ENCODE measurements at places on chromosomes 2 and 18.
A peak's percentile ranks its signal among the peaks of the same experiment; 100 is the strongest.

GRCh38 chr2:5322396-5322795, 369.8 kb upstream of the SOX11 start:
- DNase-seq: no peak

GRCh38 chr2:96604104-96604503, 34.0 kb downstream of the KANSL3 start:
- DNase-seq: no peak

- no peak for DNase-seq
These were observed 45.1 kb downstream of the TET3 start for GRCh38 chr2:74029714-74030397.

GRCh38 chr2:175353275-175353674, 171.8 kb upstream of the ATP5MC3 start:
- no peak for DNase-seq

DNA sequence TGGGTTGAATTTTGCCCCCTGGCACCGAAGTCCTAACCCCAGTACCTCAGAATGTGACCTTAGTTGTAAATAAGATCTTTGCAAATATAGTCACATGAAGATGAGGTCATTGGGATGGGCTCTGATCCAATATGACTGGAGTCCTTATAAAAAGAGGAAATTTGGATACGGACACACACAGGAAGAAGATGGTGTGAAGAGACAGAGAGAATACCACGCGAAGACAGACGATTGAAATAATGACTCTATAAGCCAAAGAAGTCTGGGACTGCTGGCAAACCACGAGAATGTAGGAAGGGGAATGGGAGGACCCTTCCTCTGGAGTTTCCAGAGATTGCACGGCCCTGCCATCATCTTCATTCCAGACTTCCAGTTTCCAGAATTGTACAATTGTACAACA, 98.6 kb downstream of the CPO start:
- no peak for DNase-seq

- DNase-seq: no peak
These were observed 39.6 kb downstream of the ZFP36L2 start for GRCh38 chr2:43186679-43187374.

GRCh38 chr2:30037016-30037415, 109.8 kb upstream of the YPEL5 start:
- no peak for DNase-seq

- no peak for DNase-seq
These were observed 174.9 kb downstream of the EPHA4 start for GRCh38 chr2:221397187-221397586.

DNA sequence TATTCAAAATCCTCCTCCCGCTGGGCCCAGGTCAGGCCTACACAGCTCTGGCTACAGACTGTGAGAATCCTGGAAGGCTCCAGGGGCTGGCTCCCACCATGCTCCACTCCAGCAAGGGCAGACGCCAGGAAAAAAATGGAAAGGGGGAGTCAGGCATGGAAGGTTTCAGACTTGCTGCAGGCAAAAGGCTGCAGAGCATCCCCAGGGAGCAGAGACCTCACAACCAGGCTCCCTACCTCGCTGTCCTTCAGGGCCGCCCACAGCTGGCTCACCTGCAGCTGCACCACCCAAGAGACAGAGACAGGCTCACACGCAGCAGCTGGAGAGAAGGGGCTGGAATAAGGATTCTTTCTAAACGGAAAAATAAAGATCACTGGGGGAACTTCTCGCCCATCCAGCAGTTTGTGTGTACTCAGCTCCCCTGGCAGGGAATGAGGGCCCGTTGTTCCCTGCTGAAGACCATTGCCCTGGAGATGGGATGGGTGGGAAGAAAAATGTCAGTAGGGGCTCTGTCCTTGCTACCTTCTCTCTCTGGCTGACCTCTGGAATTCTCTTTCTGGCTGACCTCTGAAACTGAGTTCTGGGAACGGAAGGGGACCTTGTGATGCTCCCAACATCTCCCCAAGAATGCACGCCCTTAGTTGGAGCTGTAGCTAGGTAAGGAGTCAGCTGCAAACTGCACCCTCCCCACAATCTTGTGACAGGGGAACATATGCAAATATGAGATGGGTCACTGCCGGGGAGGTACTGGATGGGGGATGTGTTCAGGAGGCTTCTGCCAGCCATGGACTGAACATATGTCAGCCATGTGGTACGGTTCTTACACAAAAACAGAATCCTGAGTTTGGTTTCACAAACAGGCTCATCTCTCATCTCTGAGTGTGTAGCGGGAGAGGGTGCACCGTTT, 34.5 kb downstream of the BCL2 start:
- no peak for DNase-seq

DNA sequence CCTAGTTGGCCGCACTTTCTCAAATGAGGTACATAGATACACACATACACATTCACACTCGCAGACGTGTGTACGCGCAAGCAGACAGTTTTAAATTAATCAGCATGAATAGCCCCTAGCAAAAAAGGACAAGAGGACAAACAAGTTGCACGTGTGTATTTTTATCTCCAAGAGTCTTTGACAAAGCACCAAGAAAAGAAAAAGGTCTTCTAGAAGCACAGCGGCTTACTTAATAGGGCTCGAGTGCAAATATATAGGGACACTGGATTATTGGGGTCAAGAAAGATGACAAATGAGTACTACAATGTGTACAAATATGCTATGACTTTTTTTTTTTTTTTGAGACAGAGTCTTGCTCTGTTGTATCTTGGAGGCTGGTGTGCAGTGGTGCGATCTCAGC, 1.7 kb upstream of the BCL2 start:
- DNase-seq: no peak

- DNase-seq: no peak
These were observed 15.3 kb downstream of the EVX2 start for GRCh38 chr2:176068419-176068832.

GRCh38 chr2:12436935-12437561, 279.7 kb upstream of the TRIB2 start:
- DNase-seq: no peak

DNA sequence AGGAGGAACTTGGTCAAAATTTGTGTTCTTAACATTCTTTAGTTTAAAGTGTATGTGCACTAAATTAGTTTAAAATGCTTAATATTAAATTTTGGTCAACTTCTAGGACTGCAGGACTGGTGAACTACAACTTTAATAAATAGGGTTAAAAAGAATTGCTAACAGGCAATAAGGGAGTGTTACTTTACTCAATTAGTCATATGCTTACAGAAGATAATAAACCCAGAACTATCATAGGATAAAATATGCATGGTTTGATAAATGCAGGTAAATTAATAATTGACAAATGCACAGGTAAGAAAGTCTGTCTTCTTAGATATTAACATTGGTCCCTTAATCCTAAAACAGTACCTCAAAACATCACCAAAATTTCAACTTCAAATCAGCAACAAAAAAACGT, 20.6 kb downstream of the FARSB start:
- DNase-seq: no peak

DNA sequence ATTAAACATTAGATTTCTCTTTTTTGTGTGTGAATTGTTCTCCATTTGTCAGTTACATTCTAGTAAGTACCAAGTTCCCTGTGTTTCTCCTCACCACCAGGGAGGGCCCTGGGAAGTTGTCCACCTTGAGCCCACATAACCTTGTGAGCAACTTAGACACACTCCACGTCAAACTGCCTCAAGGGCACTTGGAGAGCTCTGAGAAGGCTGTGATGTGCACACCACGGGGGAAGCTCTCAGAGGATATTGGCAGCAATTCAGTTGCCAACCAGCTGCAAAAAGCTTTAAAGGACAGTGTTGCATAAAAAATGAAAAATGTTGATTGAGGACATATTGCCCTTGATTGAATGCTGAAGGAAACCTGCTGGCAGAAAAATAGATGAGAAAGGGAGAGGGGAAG, 743.6 kb downstream of the RNF144A start:
- no peak for DNase-seq

DNA sequence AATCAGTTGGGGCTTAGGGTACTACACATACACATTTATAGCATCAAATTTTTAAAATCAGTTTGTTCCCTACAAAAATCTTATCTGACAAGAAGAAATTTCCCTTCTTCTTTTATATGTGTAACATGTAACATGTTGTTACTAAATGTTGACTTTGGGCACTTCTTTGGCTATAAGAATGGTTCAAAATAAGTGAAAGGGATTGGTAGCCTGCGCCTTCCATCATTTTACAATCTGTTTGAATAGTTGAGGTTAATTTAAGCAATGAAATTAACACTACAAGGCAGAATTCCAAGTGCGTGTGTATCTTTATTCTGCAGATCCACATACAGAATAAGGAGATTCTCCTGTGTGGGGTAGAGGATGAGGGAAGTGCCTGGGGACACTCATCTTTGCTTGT, 30.2 kb upstream of the SPP2 start:
- no peak for DNase-seq

DNA sequence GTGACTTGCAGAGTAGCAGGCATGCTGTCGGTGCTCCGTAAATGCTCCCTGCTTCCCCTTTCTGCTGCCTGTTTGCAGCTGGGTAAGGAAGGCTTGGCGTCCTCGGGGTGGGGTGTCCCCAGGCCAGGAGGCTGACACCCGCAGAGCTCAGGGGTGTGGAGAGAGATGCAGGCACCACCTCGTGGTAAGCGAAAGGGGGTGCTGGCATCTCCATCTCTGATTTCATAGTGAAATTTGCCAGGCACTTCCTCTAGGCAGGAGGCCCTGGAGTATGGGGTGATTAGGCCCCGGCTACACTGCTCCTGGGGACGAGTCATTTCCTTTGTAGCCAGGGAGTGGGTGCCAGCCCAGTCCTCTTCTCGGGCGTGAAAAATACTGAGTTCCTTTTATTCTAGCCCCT, 160.4 kb downstream of the KLHL29 start:
- DNase-seq: no peak

DNA sequence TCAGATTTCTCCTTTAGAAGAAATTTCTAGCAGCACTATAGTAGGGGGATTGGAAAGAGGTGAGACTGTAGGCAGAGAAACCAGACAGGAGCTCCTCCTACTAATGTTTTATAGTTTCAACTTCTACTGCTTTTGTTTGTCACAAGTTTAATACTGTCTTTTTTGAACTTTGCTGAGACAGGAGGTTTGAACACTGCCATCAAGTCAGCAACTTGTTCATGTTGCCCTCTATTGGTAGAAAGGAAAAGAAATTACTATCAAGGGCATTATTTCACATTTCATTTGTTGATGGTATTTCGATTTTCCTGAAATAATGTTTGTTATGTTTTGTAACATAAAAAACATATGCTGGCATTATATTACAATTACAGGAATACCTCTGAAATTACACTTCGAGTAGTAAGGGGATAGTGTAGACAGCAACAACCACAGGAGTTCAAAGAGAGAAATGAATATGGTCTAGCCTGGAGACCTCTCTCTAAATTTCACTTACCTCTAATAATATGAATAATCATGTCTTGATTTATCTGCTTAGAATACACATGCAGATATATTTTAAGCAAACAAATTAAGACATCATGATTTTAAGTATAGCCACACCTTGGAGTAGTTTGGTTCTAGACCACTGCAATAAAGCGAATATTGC, 12.4 kb upstream of the CCDC88A start:
- no peak for DNase-seq

- DNase-seq: no peak
These were observed 157.2 kb downstream of the DDX1 start for GRCh38 chr2:15748736-15749323.

- DNase-seq: no peak
These were observed 2.9 kb upstream of the LPIN2 start for GRCh38 chr18:3015851-3016250.

- DNase-seq: peak; percentile 51
These were observed 94.3 kb downstream of the HNRNPLL start for GRCh38 chr2:38508311-38509039.

GRCh38 chr18:49179222-49179621, 228.5 kb upstream of the SMAD7 start:
- no peak for DNase-seq

- no peak for DNase-seq
These were observed 1.9 kb upstream of the CABYR start for GRCh38 chr18:24136967-24137373.

DNA sequence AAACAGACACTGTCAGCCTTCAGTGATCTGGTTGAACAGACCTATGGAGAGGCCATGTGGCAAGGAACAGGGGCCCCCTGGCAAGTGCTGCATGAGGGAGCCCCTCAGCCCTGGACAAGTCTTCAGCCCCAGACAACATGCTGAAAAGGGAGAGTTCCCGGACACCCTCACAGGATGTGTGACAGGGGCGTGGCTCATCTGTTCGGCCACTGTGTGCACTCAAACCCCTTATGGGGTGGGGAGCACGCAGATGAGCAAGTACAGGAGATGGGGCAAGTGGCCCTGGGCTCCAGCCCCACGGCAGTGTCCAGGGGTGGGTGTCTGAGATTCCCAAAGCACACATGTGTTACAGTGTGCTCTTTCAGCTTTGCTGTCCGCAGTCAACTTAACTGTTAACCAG, 35.4 kb upstream of the MPPE1 start:
- no peak for DNase-seq

DNA sequence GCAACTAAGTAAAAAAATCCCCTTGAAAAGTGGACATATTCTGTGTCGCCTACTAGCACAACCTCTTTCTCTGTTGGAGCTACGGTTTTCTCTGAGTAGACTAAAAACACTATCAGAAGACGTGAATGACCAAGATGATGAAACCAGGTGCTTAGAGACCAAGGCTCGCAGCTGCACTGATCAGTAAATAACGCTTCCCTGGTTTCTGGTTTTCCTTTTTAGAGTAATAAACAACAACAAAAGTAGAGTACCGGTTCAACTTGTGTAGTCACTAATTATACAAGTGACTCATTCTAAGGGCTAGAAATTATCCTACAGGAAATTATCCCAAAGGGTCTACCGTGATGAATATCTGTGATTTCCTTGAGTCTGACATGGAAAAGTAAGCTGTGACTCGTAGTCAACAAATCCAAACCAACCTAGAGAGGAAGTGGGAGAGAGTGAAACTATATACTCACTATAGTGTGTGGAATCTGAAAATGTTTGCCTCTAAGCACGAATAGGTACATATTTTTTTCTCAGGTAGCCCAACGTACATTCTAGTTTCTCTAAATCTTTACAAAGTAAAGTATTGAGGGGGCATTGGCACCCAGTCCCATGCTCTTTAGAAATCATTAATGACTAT, 17.8 kb downstream of the RASGRP3 start:
- no peak for DNase-seq

DNA sequence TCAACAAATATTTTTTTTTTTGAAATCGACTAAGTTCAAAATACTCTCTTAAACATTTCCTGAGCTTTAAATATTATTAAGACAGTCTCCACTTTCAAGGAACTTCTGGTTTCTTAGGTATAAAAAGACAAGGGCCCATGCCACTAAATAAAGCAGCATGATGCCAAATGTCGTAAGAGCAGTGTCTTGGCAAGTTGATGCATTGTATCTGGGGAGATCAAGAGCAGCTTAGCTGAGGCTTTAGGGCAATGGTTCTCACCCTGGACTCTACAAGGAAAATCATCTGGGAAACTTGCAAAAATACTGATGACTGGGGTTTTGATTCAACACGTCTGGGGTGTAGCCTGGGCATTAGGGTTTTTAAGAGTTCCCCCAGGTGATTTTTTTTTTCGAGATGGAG, 41.3 kb downstream of the COL4A3 start:
- DNase-seq: no peak

- peak; percentile 9 for DNase-seq
These were observed 35.3 kb downstream of the LRRFIP1 start for GRCh38 chr2:237662671-237663093.

GRCh38 chr2:99150706-99151105, 4.0 kb downstream of the TSGA10 start:
- no peak for DNase-seq
